Renal cortex interstitium (tissue), 15 donors: ENCODE measurements at places on chromosomes 7 and 10. TPM values are rescaled to one million over a fixed set of nuclear protein-coding genes. Genes with fewer than 3 reads are reported as not detected.

The OR6B1 gene
- polyA plus RNA-seq = not detected

The EPHB4 gene
- 81.4 TPM for polyA plus RNA-seq

GRCh38 chr10:4725917-4726606, 99.9 kb upstream of the AKR1E2 start:
- no peak for DNase-seq

The HABP2 gene
- 0.42 TPM for polyA plus RNA-seq

DNA sequence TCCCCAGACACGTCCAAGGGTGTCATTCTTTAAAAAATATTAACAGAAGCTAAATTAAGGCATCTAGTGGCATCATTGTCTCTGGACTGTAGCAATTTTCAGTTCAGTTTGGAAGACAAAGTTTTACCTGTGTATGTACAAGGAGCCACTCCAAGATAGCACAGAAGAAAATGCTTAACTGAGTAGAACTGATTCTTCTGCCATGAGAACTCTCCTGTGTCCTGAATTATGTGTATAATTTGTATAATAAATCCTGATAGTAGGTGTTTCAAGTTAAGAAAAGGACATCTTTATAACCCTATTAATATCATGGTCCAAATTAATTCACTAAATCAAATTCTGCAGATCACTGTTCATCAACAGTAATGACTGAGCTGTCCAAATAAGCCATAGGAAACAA, 1104.0 kb downstream of the XPNPEP1 start:
- no peak for DNase-seq

DNA sequence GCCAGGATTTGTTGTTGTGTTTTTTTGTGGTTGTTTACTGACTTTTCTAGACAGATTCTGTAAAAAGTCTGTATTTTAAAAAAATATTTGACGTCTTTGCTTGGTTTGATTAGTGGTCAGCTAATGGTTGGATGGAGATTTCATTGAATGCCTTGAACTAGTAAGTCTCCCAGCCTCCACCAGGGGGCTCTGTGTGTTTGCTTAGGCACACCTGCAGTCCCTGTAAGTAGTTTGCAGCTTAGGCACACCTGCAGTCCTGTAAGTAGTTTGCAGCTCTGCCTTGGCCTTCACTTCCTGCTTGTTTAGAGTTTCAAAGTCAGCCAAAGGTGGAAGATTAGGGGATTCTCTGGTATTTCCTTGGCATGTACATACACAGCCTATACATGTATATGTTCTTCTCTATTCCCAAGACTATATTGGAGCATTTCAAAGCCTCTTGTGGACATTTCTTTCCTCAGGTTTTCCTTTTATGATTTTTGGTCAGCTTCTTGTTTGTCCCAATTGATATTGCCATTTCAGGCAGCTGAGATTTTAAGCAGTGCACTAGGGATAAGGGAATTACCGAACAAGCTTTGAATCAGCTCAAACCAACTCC, 101.6 kb downstream of the CCSER2 start:
- DNase-seq = no peak

DNA sequence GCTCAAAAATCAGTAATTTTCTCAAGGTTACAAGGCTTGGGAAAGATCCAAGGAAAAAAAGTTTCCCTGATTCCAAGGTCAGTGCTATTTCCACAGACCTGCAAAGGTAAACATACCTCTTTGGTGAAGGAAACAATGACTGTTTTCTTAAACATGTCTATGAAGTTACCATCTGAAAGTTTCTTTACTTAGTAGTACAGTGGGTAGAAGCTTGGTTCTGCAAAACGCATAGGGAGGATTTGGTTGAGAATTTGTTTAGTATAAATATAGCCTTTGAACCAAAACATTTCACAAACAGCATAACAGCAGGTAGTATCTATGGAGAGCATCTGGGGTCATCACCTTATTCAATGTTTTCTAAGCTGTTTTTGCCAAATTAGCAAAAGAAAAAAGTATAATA, 169.6 kb downstream of the CCSER2 start:
- no peak for DNase-seq

DNA sequence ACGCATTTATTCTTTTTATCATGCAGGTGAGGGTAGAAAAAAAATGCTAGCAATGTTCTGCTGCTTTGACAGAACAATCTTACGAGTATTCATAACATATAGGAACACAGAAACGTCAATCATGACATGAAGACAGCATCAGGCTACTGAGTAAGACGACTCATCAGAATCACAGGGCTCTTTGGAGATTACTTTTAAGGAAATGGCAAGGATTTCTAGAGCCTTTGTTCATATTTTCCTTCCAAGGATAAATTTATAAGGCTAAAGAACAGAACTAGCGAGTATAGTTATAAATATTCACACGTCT, 39.8 kb upstream of the DNAJC1 start:
- DNase-seq = no peak

DNA sequence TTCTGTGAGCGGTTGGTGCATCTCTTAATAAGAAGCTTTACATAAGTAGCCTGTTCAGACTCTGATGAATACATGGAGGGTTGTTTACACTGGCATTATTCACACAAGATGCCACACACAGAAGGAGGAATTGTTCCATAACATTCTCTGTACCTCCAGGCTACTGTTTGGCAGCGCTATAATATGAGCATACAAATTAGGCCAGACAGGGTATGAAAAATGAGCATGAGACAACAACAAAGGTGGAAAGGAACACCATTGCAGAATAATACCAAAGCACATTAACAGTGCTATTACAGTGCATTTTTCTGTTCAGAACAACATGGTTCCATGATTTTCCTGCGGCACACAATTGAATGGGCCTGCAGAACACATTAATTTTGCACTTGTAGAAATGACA, 417.2 kb upstream of the C7orf33 start:
- DNase-seq = no peak

The PDE1C gene
- polyA plus RNA-seq = 6.1 TPM

- DNase-seq = no peak
These were observed 257.3 kb upstream of the TCERG1L start for GRCh38 chr10:131568866-131569265.

The ABCC2 gene
- 10.3 TPM for polyA plus RNA-seq

GRCh38 chr10:1205450-1206030, 149.4 kb downstream of the WDR37 start:
- DNase-seq = no peak

The SFTPD gene
- 0.68 TPM for polyA plus RNA-seq

The SPDYE2 gene
- polyA plus RNA-seq = 4.5 TPM

- DNase-seq = no peak
These were observed 160.8 kb downstream of the SPAG6 start for GRCh38 chr10:22505911-22506685.

GRCh38 chr7:151679881-151680612, 160.4 kb upstream of the RHEB start:
- no peak for DNase-seq

- DNase-seq = no peak
These were observed 2.1 kb upstream of the SSC4D start for GRCh38 chr7:76411626-76412025.

The SLC29A4 gene
- 18.6 TPM for polyA plus RNA-seq

DNA sequence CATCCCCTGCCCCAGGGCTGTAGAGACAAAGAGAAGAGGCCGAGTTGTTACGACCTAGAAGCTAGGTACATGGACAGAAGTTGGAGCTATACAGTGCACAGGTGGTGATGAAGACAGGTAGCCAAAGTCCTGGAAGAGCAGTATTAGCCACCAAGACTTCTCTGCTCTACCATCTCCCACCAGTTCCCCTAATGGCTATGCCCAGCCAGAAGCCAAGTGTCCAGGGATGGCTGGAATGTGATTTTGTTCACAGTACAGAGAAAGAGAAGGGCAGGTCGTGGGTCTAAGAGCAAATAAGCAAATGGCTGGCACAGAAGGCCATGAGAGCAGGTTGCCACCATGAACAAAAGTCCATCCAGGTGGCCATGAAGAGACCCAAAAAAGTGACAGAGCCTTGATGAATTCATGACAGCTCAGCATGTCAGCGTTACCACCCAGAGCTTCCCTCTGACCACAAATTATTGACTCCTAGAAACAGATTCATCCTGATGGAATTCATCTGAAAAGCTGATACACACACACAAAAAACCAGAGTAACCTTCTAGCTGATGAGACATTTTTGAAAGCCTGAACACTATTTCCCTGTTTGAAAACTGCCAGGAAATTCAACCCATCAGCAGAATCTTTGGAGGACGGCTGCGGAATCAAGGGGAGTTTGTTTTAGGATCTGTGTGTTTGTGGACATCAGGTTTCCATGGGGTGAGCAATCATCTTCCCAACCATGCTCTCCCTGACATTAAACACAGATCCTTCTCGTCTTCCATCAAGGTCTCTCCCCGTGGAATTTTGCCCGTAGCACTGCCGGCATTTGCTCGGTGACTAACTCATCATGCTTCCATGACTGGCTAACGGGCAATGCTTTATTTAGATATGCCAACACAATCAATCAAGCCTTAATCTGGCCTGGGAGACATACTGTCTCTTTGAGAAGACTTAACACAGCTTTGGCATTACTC, 906.7 kb upstream of the AUTS2 start:
- no peak for DNase-seq

The ARHGEF35 gene
- 19.6 TPM for polyA plus RNA-seq

GRCh38 chr7:73735528-73735905, 3.1 kb downstream of the ABHD11 start:
- no peak for DNase-seq

DNA sequence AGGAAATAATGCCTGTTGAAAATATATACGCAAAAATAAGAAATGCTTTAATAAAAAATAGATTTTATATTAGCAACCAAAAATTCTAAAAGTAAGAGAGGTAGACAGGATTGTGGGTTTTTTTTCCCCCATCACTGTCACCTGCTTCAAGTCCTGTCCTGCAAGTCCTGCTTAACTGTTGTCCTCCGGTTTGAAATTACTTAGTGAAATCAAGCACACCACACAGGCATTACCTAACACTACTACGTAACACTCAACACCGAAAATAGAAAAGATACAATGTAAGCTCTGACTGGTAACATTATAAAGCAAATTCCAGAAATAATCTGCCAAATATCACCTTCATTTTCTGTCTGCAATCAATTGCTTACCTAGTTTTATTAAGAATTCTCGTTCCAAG, 90.9 kb downstream of the UPF2 start:
- DNase-seq = no peak

GRCh38 chr10:81498011-81498551, 376.9 kb upstream of the NRG3 start:
- no peak for DNase-seq

DNA sequence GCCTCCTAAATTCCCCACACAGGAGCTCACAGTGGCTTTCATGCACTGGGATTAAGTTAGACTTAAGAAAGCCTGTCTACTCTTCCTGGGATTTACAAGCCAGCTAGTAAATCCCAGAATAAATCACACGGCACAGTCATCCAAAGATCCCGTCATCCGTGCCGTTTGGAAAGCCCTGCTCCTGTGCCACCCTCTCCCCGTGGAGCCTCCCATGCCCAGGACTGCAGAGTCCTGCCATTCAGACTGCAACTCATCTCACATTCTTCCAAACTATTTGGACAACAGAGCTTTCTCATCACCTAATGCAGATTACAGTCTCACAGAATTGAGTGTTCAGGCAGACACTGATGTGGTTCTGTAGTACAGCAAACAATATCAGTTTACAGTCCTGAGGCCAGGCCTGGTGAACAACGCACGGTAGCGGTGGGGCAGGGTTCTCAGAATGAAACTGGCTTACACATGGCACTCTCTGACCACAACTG, 166.5 kb downstream of the EGFR start:
- DNase-seq = no peak

GRCh38 chr7:70113536-70113935, 515.3 kb downstream of the AUTS2 start:
- DNase-seq = no peak

DNA sequence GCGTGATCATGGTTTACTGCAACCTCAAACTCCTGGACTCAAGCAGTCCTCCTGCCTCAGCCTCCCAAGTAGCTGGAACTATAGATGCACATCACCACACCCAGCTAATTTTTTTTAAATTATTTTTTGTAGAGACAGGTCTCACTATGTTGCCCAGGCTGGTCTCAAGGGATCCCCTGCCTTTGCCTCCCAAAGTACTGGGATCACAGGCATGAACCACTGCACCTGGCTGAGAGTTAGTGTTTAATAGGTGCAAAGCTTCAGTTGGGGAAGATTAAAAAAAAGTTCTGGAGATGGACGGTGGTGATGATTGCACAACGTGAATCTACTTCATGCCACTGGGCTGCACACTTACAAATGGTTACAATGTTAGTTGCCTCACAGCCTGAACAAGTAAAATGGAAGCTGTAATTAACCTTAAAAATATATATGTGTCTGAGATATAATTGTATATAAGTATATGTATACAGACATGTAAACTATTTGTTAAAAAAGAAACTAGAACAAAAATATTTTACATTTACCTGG, 106.4 kb upstream of the ZNF438 start:
- no peak for DNase-seq

DNA sequence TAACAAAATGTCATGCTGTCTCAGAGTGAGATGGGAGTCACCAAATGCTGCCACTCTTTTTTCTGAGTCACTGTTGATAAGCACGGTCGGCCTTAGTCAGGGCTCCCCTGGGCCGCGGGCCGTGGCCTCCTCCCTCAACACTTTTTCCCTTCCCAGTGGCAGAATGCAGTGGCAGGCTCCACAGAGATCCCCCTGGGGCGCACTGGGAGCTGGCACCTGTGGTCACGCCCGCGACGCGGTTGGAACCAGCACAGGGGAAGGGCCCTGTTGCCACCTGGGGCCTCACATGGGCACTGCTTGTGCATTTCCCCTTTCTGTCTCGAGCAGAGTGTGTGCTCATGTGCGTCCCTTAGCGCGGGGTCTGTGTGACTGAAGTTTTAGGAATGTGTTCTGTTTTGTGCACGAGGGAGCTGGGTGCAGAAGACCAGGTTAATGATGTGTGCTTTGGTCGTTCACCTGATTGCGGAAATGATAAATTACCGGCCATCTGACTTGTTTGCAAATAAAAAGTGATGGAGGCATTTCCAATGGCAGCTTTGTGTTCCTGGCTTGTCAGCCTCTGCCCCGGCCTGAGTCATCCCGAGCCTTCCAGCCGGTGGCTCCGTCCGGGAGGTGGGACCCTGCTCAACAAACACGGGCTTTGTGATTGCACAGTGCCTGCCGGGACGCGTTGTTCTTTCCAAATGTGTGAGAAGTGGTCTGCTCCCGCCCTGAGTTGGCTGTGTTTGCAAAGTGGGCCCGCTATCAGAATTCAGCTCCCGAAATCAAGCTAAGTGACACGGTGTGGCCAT, 100.7 kb downstream of the NKX6-2 start:
- DNase-seq = no peak

The PRTFDC1 gene
- 41.3 TPM for polyA plus RNA-seq

DNA sequence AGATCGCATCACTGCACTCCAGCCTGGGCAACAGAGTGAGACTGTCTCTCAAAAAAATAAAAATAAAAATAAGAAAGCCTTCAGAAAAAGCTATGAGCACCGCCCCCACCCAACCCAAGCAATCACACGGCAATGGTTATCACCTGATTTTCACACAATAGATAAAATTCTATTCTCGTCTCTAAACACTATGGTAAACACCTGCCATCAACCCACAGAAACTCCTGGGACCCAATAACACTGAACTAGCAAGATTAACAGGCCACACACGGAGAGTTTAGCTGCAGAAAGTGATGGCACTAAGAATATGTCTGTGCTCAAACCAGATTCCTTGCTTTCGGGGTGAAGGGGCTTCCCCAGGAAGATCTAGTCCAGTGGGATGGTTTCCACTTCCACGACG, 173.8 kb downstream of the DIP2C start:
- no peak for DNase-seq

The CYP3A4 gene
- polyA plus RNA-seq = 0.17 TPM

The H2BK1 gene
- polyA plus RNA-seq = not detected
